Camera-type eye (tissue), 1 donor: ENCODE measurements at places on chromosomes 7 and 10. TPM values are rescaled to one million over a fixed set of nuclear protein-coding genes. Genes with fewer than 3 reads are reported as not detected.

Gene GATA3
- total RNA-seq, result 1.6 TPM

Gene STOX1
- 7.4 TPM for total RNA-seq

Gene FBXO24
- total RNA-seq, result 2.5 TPM

Gene AGMO
- 0.27 TPM for total RNA-seq

Gene TRPV6
- total RNA-seq, result 0.55 TPM

Gene MSMB
- not detected for total RNA-seq

Gene ING3
- 41.7 TPM for total RNA-seq

Gene GLI3
- total RNA-seq, result 30.2 TPM

Gene CAV1
- total RNA-seq, result 98.6 TPM

Gene PVRIG
- total RNA-seq, result 0.33 TPM

Gene ACSM6
- not detected for total RNA-seq
